ENCODE measurements at places on chromosomes 4 and X.

DNA sequence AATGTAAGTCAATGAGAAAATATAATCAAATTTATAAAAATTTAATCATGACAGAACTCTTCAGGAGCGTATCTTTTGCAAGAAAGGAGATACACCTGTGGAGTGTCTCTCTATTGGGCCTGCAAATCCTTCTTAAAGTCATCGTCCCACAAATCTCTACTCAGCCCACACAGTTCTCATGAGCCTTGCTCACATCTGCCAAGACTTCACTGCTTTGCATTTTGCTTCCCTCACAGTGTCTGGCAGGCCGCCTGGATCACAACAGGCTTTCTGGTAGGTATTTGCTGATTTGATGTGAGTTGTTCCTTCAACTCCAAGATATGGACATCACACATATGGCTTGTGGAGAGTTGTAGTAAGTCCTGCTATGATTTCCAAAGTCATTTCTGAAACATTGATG is 183.1 kb upstream of the ARX start:
- DNase-seq: peak; percentile 7

DNA sequence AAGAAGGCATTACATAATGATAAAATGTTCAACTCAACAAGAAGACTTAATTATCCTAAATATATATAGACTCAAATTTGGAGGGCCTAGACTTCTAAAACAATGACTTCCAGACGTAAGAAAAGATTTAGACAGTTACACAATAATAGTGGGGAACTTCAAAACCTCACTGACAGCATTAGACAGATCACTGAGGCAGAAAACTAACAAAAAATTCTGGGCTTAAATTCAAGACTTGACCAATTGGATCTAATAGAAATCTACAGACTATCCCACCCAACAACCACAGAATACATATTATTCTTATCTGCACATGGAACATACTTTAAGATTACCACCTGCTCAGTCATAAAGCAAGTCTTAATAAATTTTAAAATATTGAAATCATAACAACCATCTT is 93.3 kb upstream of the ARSJ start:
- DNase-seq: no peak

GRCh38 chrX:111308039-111308438 is 37.8 kb upstream of the CAPN6 start:
- no peak for DNase-seq

GRCh38 chr4:6627832-6628231 is 12.7 kb upstream of the MRFAP1 start:
- no peak for DNase-seq

GRCh38 chrX:43878906-43879526 is 3.2 kb downstream of the MAOB start:
- no peak for DNase-seq

DNA sequence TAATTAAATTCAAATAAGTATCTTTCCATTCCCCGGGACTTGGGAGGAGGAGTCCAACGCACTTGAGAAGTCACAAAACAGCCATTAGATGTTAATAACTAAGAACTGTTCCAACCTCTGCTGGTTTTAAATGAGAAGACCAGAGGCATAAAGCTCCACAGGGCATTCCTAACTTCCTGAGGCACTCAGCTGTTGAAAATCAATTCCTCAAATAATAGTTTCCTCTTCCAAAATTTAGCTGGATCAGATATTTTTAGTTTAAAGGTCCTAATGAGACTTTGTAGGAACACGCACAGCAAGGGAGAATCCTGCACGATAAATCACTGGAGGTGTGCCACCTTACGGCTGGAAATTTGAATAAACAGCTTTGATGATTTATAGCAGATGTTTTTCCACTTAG is 504.3 kb upstream of the ZFP42 start:
- no peak for DNase-seq

GRCh38 chrX:136250191-136251040 is 784 bp downstream of the MAP7D3 start:
- no peak for DNase-seq

DNA sequence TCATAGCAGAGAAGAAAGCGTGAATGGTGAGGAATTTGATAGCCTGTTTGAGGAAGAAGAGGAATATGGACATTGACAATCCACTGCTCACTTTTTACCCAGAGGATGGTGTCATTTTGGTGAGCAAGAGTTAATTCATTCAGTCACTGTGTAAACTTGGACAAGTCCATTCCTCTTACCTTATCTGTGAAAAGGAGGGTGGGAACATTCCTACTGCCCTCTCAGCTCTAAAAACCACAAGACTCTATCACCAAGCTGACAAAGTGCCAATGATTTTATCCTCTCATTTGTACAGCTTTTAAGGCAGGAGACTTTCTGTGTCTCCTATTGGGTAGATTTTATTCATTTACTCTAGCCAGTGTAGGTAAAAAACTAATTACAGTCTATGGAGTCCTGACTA is 103.8 kb downstream of the LUZP4 start:
- no peak for DNase-seq

GRCh38 chr4:29540439-29541102 is 1179.6 kb upstream of the PCDH7 start:
- DNase-seq: no peak

- DNase-seq: no peak
These were observed 4.2 kb upstream of the CFP start for GRCh38 chrX:47633689-47634590.

DNA sequence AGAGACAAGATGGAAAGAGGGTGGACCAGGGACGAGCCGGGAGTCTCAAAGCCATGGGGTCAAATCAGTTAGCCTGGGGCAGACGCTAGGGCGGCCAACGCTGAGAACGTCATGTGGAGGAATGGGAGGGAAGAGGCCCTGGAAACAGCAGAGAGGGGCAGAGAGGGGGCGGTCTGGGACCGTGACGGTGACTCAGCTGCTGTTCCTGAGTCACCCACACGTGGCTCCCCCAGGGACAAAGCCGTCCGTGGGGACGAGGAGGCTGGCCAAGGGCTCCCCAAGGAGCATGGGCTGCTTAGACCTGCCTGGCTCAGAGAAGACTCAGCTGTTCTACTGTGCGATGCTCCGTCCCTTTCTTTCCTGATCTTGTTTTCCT is 108.4 kb upstream of the LRPAP1 start:
- DNase-seq: no peak

DNA sequence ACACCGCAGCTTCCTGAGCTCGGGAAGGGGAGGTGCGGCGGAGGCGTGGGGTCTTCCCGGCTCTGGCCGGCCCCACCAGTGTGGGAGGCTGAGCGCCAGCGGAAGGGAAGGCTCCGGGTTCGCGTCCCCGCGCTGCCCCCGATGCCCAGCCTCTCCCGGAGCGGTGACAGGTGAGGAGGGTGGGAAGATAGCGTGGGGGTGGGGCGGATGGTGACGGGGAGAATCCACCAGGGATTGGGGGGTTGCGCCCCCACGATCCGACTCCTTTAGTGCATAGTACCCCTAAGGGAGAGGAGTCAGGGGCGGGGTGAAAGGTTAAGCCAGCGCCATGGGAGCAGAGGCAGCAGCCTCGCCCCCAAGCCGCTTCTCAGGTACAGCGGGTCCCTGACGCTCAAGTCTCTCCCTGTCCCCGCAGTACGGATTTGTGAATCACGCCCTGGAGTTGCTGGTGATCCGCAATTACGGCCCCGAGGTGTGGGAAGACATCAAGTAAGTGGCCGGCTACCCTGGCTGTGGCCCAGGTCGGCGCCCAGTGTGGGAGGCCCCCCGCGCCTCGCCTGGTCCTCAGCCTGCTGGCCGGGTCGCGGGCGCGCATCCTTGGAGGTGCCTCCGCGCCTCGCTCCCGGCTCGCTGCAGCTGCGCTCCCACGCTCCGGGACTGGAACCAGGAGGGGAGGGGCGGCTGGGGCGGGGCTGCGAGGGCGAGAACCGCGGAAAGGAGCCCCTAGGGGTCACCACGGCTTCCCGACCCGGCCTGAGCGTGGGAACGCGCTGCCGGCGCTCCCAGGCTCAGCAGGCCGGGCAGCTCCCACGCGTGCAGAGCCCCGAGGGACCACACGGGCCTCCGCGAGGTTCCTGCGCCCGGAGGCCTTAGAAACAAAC is 791 bp downstream of the GUCY1B1 start:
- peak; percentile 19 for DNase-seq

- DNase-seq: no peak
These were observed 57.6 kb upstream of the CLNK start for GRCh38 chr4:10741961-10742699.

DNA sequence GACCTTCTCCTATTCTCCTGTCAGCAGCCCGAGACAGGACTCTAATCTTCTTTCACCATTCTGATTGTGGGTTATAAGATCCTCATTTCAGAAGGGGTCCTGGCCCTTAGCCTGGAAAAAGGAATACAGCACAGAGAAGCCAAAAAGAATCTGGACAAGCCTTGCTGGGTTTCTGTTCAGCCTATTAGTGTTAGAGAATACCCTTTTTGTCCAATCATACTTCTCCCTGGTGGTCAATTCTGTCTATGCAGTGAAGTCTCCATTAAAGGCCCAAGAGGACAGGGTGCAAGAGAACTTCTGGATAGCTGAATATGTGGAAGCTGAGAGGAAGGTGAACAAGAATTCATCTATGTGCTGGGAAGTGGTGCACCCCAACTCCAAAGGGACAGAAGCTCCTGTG is 105.7 kb upstream of the AGA start:
- DNase-seq: no peak

DNA sequence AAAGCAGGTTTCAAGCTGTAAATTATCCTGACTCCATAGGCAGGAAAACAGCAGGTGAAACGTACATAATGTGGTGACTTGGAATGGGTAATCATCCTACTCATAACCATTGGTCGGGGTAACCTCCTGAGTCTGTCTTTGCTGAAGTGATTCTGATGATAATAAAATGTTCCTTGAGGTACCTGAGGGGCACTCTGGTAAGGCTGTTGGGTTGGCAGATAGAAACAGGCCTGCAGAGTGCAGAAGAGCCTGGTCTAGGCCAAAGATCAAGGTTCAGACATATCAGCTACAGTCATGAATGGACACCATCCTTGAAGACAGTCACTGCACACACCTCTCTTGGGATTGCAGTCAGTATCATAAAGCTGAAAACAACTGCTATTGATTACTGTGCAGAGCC is 174.7 kb upstream of the RPL34 start:
- DNase-seq: no peak

DNA sequence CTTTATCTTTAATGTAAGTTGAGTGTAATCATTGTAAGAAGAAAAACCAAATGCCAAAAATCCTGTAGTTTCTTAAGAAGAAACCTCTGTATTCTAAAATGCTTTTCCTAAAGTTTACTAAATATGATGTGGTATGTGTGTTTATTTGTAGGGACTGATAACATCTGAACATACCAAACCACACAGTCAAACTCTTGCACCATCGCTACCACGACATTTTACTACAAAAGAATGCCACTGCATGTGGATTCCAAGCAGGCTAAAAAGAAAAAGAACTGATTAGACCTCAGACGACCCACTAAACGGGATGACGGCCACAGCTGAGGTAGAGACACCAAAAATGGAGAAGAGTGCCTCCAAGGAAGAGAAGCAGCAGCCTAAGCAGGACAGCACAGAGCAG is 46.1 kb downstream of the LAS1L start:
- DNase-seq: no peak

DNA sequence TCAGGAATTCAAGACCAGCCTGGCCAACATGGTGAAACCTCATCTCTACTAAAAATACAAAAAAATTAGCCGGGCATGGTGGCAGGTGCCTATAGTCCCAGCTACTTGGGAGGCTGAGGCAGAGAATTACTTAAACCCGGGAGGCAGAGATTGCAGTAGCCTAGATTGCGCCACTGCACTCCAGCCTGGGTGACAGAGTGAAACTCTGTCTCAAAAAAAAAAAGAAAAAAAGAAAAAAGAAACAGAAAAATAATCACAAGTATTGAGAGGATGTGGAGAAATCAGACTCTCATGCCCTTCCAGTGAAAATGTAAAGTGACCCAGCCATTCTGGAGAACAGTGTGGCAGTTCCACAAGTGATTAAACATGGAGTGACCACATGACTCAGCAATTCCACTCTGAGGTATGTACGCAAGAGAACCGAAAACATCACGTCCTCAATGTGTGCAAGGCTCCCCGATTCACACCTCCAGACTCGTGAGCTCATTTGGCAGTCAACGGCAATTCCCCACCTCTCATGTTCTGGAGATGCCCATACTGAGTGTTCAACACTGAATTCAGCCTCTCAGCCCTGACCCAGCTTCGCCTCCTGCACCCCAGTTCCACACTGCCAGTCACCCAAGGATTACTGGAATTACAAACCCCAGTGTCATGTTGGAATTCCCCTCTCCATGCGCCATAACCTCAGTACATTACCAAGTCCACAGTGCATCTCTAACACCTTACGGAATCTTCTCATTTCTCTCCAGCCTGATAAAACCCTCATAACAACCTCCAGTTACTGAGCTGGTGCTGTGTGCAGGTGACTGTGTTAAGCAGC is 21.1 kb downstream of the ACOX3 start:
- no peak for DNase-seq

DNA sequence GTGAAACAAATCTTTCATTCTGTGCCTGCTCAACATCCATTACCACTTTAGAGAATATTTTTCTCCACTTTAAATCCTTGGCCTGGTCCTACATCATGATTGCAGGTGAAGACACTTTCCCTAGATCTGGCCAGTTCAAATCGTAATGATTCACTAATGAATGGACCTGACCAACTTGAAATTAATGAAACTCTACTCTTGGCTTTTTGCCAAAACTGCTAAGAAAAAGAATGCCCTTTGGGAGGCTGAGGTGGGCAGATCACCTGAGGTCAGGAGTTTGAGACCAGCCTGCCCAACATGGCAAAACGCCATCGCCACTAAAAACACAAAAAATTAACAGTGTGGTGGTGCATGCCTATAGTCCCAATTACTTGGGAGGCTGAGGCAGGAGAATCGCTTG is 1082.6 kb upstream of the LCORL start:
- no peak for DNase-seq

DNA sequence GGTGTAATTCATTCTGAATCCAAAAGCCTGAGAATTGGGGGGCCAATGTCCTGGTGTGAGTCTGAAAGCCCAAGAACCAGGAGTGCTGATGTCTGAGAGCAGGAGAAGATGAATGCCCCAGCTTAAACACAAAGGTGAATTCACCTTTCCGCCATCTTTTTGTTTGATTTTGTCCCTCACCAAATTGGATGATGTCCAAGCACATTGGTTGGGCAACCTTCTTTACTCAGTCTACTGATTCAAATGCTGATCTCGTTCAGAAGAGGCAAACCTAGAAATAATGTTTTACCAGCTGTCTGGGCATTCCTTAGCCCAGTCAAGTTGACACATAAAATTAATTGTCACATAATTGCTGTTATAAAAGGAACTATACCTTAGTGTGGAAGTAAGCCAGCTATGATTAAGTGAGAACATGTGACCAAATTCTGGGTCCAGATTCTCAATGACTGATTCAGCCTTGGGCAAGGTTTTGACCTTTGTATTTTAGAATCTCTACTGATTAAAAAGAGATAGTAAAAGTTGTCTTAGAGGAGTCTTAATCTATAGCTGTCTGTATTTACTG is 34.5 kb upstream of the SLC4A4 start:
- no peak for DNase-seq

DNA sequence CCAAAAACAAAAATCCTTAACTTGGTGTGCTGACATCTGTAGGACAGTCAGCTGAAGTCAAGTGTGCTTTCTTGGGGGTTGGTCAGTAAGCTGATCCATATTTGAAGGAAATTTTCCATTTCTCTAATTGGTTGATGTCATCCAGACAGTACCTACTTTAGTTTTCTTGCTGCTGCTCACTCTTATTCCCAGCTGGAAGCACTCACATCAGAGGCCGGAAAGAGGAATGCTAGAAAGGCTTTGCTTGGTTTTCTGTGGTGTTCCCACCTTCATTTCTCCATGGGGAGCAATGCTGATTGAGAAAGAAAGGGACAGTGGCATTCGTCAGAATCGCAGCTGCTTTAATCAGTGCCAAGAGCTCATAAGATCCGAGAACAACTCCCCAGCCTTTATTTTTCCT is 227.0 kb downstream of the C4orf33 start:
- no peak for DNase-seq

Data from pons (tissue), 1 donor.